Left hindlimb (tissue), 1 donor: ENCODE measurements at places on chromosomes 2 and 18.
A peak's percentile ranks its signal among the peaks of the same experiment; 100 is the strongest.

DNA sequence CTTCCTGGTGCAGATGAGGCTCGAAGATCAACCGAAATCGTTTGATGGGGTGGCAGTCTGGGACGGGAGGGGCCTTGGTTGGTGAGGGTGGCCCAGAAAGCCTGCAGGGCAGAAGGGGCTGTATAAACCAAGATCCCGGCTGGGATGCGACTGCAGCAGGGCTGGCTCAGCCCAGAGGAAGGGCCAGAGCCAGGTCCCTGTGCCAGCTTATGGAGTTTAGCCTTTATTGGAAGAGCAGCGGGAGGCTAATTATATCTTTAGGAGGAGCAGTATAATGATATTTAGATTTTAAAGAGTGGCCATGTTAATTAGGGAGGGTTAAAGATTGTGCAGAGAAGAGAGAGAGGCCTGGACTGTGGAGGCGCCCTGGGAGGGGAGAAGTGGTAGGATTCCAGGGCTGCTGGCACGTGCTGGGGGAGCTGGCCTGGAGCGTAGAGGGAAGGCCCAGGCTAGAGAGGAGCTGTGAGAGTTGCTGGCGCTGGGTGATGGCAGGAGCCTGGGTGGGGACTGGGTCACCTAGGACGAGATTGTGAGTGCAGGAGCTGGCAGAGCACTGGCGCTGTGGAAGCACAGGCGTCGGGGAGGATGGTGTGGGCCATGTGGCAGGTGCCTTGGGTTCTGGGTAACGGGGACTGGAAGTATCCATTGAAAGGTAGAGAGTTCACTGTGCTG, 25.1 kb downstream of the TRAF3IP1 start:
- no peak for DNase-seq

DNA sequence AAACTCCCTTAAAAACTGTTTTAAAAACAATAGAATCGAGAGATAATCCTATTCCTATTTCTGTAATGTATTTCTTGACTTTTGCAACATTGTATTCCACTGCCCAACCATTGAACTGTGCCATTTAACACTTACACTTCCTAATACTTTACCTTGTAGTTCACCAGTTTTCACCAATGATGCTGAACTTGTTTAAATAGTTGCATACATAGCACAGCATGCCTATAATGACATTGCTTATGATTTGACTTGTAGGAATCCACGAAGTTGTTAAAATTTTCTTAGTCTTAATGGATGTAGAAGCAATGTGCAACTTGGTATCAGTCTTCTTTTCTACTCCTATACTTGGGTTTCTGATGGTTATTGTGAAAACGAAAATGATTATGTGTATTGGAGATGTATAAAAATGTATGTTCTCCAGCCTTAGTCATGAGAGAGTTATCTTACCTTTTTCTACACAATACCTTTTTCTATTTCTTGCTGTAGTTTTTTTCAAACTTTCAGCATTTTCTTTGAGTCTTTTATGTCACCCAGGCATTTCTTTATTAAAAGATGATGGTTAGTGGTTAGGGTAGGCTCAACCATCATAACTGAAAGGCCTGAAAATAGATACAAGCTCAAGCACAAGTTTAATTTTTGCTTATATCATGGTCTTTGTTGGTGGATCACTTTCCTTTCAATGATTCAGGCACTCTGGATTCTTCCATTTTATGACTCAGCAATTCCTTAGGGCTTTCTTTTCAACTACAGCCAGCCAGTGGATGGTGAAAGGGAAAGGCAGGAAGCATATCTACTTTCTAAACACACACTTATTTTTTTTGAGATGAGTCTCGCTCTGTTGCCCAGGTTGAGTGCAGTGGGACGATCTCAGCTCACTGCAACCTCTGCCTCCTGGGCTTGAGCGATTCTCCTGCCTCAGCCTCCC, 9.4 kb downstream of the GPD2 start:
- DNase-seq = no peak

GRCh38 chr2:71166812-71167211, 36.4 kb downstream of the MPHOSPH10 start:
- no peak for DNase-seq

GRCh38 chr2:128692895-128693742, 374.5 kb upstream of the HS6ST1 start:
- DNase-seq = no peak

- DNase-seq = no peak
Observed at GRCh38 chr2:8609357-8609811, 72.5 kb upstream of the ID2 start.

DNA sequence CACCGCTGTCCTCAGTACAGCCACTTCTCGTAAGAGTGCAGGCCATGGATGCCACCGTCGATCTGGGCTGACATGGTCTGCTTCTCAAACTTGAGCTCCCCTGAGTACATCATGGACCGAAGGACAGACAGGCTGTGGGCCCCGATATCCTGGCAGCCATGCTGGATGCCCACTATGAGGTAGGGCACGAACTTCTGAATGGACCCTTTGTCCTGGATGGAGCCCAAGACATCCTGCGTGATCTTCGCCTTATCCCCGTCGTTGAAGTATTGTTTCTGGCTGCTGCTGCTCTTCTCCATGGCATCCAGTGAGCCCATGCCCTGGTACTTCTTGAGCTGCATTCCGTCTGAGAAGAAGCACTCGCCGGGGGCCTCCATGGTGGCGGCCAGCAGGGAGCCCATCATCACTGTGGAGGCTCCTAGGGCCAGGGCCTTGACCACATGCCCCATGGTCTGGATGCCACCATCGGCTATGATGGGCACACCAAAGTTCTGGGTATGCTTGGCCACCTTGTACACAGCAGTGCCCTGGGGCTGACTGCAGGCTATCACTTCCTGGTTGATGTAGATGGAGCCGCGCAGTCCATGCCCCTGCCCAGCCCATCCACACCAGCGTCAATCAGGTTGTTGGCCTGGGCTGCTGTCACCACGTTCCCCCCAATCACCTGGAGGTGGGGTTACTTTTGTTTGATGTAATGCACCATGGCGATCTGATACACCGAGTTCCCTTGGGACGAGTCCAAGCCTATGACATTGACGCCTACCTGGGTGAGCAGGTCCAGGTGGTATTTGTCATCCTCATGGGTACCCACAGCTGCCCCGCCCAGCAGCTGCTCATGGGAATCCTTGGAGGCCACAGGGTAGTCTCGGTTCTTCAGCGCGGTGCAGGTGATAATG, 21.8 kb downstream of the CFLAR start:
- no peak for DNase-seq

GRCh38 chr2:217189131-217189530, 329.3 kb upstream of the TNP1 start:
- no peak for DNase-seq

GRCh38 chr2:186991766-186992417, 142.9 kb upstream of the ZSWIM2 start:
- no peak for DNase-seq

DNA sequence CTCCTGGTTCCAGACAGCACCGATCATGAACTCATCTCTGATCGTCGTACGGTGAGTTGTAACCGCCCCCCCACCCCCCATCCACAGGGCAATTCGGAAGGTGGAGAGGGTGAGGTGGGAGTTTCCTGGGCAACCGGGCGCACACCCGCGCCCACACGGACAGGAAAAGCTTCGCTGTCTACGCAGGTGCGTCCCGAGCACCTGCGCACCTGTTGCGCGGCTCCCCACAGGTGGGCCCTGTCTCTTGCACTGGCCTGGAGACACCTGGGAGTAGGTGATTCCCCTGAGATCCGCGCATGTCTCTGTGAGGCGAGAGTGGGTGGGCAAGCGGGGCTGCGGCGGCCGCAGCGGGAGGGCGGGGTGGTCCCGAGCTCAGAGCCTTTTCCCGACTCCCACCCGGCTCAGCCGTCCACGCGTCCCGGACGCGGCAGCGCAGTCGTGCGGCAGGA, 459 bp upstream of the ATP6V1C2 start:
- DNase-seq = no peak

- DNase-seq = no peak
Observed at GRCh38 chr2:65658266-65658665, 225.9 kb upstream of the SPRED2 start.

DNA sequence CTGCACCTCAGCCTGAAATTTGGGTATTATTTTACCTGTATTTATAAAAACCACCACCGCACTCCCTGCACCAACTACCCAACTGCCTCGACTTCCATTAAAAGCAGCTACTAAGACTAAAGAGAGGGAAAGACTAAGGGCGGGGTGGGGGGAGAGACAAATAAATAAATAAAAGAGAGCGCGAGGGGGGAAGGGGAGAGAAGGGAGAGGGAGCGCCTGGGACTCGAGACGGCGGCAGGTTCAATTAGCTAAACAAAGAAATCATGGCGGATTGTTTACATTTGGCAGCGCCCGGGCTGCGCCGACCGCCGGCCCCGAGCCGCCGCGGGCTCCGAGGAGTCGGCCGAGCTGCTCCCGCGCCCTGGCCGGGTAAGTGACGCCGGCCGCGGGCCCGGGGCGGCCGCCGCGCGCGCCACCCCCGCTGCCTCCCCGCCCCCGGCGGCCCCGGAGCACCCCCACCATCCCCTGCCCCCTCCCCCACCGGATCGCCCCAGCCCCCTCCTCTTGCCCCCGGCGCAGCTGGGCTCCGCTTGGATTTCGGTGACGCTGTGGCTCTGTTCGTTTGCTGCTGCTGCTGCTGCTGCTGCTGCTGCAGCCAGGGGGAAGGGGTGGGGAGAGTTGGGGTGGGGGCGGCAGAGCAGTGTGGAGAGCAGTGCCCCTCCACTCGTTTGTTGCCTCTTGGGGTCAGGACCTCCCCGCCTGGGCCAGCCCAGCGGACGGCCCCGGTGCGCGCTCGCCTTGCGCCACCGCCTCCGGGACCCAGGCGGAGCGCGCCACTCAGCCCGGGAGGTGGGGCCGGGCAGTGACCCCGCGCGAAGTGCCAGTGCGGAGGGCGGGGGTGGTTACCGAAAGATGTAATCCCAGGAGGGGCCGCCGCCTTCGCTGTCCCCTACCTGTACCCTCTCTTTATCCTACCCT, 187.2 kb upstream of the FANCL start:
- peak; percentile 59 for DNase-seq

DNA sequence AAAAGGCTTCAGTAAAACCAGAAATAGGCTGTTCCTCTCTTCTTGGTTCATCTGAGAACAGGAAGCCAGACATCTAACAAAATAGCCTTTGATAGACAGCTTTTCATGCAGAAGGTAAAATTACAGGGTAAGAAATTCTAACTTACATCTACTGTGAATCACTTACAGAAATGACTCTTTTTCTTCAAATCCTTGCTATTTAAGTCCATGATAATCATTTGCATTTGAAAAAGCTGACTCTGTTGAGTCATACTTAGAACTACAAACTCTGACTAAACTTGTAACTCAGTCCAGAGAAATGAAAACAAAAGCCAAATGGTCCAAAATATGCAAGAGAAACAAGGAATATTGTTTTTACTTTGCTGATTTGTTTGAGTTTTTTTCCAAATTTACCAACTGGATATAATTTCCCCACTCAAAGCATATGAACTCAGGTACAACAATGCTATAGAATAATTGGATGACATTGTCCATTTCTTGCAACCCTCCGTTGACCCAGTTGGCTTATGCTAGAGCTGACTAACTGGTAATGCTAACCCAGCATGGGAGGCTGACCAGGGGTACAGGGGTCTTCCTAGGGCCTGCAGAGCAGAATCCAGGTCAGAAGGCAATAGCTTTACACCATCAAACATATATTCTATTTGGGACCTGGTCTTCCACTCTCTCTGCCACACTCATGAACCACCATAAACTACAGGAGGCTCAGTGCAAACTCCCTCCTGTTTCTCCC, 18.8 kb upstream of the MREG start:
- DNase-seq = no peak

DNA sequence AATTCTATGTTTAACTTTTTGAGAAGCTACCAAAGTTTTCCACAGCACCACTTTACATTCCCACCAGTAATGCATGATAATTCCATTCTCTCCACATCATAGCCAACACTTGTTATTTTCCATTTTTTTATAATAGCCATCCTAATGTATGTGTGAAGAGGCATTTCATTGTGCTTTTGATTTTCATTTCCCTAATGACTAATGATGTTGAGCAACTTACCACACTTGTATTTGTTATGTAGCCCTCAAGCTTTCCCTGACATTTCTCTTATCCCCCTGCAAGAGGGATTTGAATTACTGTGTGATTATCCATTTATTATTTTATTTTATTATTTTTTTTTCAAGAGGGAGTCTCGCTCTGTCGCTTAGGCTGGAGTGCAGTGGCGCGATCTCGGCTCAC, 23.6 kb upstream of the SOS1 start:
- no peak for DNase-seq

- no peak for DNase-seq
Observed at GRCh38 chr2:159695795-159696448, 16.4 kb upstream of the MARCHF7 start.

GRCh38 chr2:65615602-65616001, 183.2 kb upstream of the SPRED2 start:
- DNase-seq = no peak

DNA sequence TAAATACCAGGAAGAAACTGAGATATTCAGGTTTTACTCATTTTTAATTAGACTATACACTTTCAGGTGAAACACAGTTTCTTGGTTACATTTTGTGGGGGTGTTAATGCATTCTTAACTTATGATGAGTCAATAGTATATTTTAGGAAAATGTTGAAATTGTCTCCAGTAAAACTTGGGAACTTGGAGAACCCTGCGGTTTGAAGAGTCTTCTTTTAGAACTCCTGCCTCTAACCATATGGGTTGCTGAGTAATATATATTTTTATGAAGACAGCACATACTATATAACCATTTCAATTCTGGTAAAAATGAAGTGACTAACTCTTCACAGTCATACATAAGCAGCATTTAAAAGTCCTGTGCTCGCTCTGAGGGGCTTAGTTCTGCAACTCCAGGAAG, 308.2 kb upstream of the LRATD1 start:
- DNase-seq = no peak

DNA sequence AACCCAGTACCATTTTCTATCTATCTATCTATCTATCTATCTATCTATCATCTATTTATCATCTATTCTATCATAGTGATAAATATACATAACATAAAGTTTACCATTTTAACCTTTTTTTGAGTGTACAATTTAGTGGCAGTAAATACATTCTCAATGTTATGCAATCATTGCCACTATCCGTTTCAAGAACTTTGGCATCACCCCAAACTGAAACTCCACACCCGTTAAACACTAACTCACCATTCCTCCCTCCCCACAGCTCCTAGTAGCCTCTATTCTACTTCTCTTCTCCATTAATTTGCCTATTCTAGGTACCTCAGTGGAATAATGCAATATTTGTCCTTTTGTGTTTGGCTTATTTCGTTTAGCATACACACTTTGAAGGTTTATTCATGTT, 82.5 kb upstream of the KCNE4 start:
- no peak for DNase-seq

DNA sequence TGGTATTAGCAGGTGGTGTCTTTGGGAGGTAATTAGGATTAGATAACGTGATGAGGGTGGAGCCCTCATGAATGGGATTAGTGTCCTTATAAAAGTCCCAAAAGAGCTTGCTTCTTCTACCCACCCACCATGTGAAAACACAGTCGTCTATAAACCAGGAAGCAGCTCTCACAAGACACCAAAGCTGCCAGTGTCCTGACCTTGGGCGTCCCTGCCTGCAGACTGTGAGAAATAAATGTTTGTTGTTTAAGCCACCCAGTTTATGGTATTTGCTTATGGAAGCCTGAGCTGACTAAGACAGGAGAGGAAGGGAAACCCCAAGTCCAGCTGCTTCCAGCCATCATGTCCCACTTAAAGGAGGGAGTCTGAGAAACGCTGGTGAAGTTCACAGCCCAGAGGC, 13.6 kb downstream of the ADI1 start:
- no peak for DNase-seq

- DNase-seq = no peak
Observed at GRCh38 chr2:113705982-113706523, 50.4 kb downstream of the SLC35F5 start.
